Activated CD8-positive, alpha-beta T cell treated with anti-CD3 and anti-CD28 coated beads, Interleukin-2, amount 10 ng/mL, durations not matched to agents 7 days and 5 days (primary cell): ENCODE measurements at places on chromosomes 11 and 22. TPM values are rescaled to one million over a fixed set of nuclear protein-coding genes. Genes with fewer than 3 reads are reported as not detected.
A peak's percentile ranks its signal among the peaks of the same experiment; 100 is the strongest.

DNA sequence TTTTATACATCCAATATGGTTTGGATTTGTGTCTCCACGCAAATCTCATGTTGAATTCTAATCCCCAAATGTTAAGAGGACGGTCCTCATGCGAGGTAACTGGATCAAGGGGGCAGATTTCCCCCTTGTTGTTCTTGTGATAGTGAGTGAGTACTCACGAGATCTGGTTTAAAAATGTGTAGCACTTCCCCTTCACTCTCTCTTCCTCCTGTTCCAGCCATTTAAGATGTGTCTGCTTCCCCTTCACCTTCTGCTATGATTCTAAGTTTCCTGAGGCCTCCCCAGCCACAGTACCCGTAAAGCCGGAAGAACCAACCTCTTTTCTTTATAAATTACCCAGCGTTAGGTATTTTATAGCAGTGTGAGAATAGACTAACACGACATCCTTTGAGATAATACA lies 98.6 kb downstream of the TTC28 start:
- H3K4me3 ChIP-seq, result no peak overlapping the region
- no peaks in the 10 kb centered on the region for H3K4me1 ChIP-seq
- no peak for DNase-seq
- H3K27me3 ChIP-seq, result peaks cover 40% of the 10 kb centered on the region
- H3K36me3 ChIP-seq, result no peaks in the 10 kb centered on the region

GRCh38 chr11:91243051-91243450 lies 981.6 kb upstream of the FAT3 start:
- no peaks in the 10 kb centered on the region for H3K36me3 ChIP-seq
- H3K4me3 ChIP-seq, result no peak overlapping the region
- DNase-seq, result no peak
- H3K27ac ChIP-seq, result no peak overlapping the region
- no peaks in the 10 kb centered on the region for H3K27me3 ChIP-seq
- no peaks in the 10 kb centered on the region for H3K4me1 ChIP-seq

DNA sequence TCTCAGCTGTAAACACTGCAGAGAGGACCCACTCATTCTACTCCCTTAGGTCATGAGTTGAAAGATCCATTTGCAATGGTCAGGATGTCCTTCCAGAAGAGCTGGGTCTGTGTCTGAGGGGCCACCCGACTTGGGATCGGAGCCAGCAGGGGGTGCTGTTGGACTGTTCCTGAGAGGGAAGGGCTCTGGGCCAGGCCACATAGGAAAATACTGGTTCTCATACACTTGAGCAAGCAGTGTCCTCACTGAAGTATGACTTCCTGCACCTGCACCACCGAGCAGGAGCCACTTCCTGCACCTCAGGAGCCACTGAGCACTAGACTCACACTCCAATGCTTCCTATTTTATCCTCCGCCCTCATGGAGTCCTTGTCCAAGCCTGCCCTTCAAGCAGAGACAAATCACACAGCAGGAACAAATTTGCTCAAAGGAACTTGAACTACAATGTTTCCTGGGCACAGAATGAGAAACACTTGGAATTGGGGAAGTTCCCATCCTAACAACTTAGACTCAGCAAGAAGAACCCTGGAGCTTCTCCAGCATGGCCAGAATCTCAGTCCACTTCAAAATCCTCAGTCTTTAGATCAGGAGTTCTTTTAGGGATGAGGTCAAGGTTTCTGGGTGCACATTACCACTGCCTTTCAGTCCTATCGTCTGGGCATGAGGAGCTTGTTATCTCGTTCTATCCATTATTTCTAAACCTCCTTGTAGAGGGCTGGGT lies 36.6 kb upstream of the VPREB1 start:
- H3K4me3 ChIP-seq, result peak overlapping the region; percentile 51
- H3K27ac ChIP-seq, result peak overlapping the region; percentile 85
- H3K4me1 ChIP-seq, result peaks cover 42% of the 10 kb centered on the region
- no peaks in the 10 kb centered on the region for H3K36me3 ChIP-seq

The RAC2 gene
- 1,252 TPM for total RNA-seq

The POLD3 gene
- total RNA-seq, result 45.4 TPM

The ABCC8 gene
- total RNA-seq, result 0.61 TPM

The ACTN3 gene
- not detected for total RNA-seq
